Stimulated activated CD4-positive, alpha-beta T cell treated with anti-CD3 and anti-CD28 coated beads, Interleukin-1b, Interleukin-23, amount 100 ng/mL, for 1 hour (primary cell): ENCODE measurements at places on chromosomes 2 and 18.

GRCh38 chr2:45724335-45724734 lies 72.9 kb downstream of the PRKCE start:
- DNase-seq, result no peak

- DNase-seq, result no peak
These were observed 95.9 kb upstream of the RMDN2 start for GRCh38 chr2:37829202-37829601.

GRCh38 chr18:62693659-62694058 lies 21.7 kb upstream of the PHLPP1 start:
- DNase-seq, result no peak

- DNase-seq, result no peak
These were observed 639.8 kb upstream of the ZEB2 start for GRCh38 chr2:145159676-145160075.

GRCh38 chr18:23970161-23971096 lies 44.1 kb upstream of the TTC39C start:
- no peak for DNase-seq

DNA sequence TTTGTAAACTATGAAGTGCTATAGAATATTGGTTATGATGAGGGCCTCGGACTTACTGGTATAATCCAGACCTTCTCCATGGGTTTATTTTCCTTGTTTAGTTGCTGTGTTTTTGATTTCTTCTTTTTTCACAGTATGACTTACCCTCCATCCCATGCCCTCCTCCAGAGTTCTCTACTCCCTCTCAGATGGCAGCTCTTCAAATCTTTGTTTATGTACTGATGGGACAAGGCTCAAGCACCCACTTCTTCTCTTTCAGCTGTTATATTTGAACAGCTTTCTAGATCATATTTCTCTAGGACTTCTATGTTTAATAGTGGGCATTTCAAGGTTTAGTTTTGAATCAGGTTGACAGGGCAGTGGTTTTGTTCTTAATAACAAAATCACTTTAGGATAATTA lies 43.9 kb downstream of the CLIP4 start:
- DNase-seq, result no peak
